ENCODE measurements at places on chromosomes 2 and 18. TPM values are rescaled to one million over a fixed set of nuclear protein-coding genes. Genes with fewer than 3 reads are reported as not detected.

The IL36B gene
- not detected for polyA plus RNA-seq

The LIPG gene
- 1.9 TPM for polyA plus RNA-seq

The CD8A gene
- polyA plus RNA-seq, result 1.8 TPM

The MC5R gene
- not detected for polyA plus RNA-seq

The CRYGD gene
- not detected for polyA plus RNA-seq

The PSMD14 gene
- 33.8 TPM for polyA plus RNA-seq

The ALLC gene
- not detected for polyA plus RNA-seq

The PNO1 gene
- 4.9 TPM for polyA plus RNA-seq

The GALNT14 gene
- 0.24 TPM for polyA plus RNA-seq

The UGT1A4 gene
- 7.3 TPM for polyA plus RNA-seq

The EPC2 gene
- 9.0 TPM for polyA plus RNA-seq

The ABCB6 gene
- polyA plus RNA-seq, result 43.2 TPM

The C2orf72 gene
- polyA plus RNA-seq, result 69.4 TPM
